ENCODE measurements at places on chromosomes 6 and 20.

- DNase-seq, result no peak
These were observed 1686.4 kb downstream of the GRIK2 start for GRCh38 chr6:103079867-103080266.

GRCh38 chr6:37691904-37692806 lies 5.5 kb downstream of the MDGA1 start:
- peak; percentile 76 for DNase-seq

DNA sequence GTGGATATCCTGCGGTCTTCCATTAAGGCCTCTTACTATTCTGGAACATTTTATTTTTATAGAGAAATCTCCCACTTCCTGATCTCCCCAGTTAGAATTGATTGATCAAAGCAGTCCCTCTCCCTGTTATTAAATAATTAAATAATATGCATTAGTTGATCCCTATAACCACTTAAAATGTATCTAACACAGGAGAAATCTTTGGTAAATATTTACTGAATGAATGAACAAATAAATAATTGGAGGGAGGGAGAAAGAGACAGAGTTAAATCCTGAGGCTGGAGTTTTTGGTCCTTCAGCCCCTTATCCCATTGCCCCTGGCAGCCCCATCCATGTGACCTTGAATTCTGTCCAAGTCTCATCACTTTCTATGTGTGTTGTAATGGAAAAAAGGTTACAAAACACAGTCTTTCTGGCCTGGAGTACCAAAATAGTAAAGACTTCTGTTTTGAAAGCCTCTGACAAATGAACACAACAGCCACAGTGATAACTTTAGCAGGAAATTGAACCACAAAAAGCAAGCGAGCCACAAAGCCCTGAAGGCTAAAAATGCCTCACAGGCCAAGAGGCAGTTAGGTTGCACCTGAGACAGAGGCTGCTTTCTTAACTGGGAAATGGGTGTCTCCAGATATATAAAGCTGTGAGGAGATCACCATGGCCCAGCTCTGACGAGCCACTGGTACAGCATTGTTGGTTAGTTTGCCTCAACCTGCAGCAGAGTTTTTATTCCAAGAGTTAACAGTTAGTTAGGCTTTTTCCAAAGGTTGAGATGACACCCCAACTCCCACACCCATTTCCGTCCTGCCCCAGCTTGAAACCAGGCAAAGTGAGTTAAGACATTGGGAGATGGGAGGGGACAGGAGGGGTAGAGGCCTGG lies 11.3 kb downstream of the NT5E start:
- DNase-seq, result no peak

DNA sequence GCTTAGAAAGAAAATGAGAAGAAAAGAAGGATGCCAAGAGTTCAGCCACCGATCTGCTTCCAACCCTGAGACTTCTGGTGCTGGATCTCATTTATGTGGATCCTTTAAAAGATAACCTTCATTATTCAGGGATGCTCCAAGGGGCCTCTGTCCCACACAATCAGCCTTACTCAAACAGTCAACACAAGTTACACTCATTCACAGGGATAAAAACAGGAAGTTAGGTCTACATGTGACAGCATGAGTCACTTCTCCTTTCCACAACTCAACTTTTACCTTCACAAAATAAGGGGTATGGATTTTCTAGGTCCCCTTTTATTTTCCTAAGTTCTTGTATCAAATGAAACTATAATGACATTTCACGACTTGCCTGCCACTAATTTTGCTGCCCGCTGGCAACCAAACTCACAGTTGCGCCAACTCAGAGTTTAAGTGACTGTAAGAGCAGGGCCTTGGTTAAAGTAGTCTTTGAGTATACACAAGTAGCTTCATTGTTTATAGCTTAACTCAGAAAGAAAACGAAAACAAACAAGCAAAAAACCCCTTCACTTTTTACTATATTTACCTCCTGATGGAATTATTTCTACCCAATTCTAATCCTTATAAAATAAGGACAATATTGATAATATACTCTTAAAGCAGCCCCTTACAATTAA lies 278.8 kb upstream of the RUNX2 start:
- no peak for DNase-seq

DNA sequence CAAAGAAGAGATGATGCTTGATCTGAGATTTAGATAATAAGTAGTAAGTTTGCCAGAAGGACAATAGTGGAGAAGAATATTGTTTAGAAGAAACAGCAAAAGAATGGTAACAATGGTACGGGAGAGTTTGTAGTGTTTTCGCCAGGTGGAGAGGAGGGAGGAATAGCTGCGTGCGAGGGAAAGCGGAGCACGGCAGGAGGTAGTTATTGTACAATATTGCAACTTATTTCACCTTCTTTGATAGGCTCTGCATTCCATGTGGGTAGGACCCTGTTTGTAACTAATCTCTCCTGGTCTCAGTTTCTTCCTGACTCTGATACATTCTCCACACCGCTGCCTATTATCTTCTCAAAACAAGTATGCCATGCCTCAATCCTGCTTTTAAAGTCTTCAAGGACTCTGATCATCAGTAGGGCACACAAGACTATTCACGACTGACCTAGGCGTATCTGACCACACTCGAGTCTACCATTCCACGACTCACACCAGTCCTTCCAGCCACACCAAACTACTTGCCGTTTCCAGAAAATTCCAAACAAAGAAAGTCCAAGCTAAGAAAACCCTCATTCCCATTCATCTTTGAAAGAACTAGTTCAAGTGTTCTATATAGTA lies 1.1 kb downstream of the PPIL4 start:
- no peak for DNase-seq

DNA sequence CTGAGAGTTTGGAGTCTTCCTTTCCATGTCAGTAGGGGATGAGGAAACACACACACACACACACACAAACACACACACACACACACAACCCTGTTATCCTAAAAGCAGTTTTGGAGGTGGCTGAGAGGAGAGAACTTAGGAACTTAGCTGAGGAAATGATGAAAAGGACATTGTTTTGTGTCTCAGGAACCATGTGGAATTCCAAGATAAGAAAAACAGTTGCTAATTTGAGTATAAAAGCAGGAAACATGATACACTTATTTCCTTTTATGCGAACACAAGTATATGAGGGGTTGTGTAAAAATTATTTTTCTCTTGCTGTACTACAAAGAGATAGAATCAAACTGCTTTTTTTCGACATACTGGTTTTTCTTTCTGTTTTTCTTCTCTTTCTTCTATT lies at the start of gene MYCT1:
Gene MYCT1, plus strand, starts transcription at position 264 of the 400 bp plus-strand sequence. Its CDS starts 6 bp downstream, at position 270.
- no peak for DNase-seq

GRCh38 chr20:62861726-62862336 lies at the start of gene TCFL5:
TCFL5 (minus strand) TSS chr20:62861822; CDS start chr20:62861670, 152 bp downstream.
- DNase-seq, result peak; percentile 91

- DNase-seq, result no peak
These were observed 257.1 kb downstream of the SOX4 start for GRCh38 chr6:21850691-21851090.

DNA sequence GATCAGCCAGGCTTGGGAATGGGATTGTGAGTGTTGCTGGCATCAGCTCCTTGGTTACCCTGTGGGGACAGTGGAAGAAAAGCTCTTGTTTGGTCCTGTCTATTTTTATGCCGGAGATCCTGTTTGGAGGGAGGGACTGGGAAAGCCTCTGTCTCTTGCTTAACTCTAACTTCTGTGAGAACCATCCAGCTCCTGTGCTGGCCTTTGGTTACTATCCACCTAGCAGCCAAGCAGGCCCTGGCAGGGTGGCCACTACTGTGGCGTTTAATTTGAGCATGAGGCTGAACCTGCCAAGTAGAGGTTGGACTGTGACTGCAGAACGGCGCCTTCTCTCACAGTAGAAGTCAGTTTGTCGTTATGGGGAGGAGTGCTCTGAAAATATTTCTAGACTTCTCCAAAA lies 193.3 kb downstream of the UTRN start:
- DNase-seq, result no peak

- no peak for DNase-seq
These were observed 87.8 kb downstream of the GINS1 start for GRCh38 chr20:25495189-25495824.

DNA sequence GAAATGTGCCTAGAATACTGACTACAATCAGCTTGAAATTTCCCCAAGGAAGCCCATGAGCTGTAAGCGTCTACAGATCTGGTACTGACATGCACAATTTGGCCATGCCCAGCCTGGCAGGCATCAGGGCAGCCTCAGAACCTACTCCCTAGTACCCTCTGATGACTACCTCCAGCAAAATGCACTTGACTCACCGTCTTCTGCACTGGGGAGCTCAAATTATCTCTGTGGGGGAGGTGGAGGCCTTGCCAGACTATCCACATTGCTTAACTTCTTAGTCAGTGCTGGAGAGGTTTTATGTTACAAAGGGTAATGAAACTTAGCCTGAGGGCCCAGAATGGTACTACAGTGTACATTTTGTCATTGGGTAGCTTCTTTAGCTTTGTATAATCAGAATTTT lies 126.0 kb upstream of the ADGRF1 start:
- no peak for DNase-seq

GRCh38 chr6:147903321-147903720 lies 394.8 kb downstream of the SAMD5 start:
- no peak for DNase-seq

- no peak for DNase-seq
These were observed 31.4 kb downstream of the RAMACL start for GRCh38 chr6:166555086-166555485.

GRCh38 chr6:12962529-12962928 lies 246.0 kb downstream of the PHACTR1 start:
- no peak for DNase-seq

GRCh38 chr20:47058236-47058635 lies 163.6 kb downstream of the EYA2 start:
- DNase-seq, result no peak

GRCh38 chr20:9092655-9093054 lies 23.8 kb downstream of the PLCB4 start:
- no peak for DNase-seq

DNA sequence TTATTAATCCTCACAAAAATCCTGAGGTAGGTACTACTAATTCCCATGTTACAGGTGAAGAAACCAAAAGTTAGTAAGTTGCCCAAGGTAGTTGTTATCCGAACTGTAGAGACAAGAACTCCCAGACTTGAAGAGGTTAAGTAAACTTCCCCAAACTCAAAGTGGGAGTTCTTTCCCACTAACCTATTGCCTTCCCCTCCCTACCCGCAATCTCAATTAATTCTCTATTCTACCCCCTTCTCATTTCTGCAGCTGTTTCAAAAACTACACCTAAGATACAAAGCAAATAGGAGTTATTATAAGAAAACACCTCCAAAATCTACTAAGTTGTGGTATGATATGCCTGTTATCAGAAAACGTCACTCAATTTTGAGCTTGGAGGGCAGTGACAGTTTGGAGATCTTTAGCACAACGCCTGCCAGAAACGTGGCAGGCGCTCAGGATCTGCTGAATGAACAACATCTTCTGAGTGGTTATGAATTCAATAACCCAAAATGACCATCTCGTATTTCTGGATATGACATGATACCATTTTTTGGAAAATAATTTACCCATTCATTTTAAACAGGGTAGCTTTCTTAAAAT lies 7.1 kb downstream of the CSNK2A1 start:
- no peak for DNase-seq

DNA sequence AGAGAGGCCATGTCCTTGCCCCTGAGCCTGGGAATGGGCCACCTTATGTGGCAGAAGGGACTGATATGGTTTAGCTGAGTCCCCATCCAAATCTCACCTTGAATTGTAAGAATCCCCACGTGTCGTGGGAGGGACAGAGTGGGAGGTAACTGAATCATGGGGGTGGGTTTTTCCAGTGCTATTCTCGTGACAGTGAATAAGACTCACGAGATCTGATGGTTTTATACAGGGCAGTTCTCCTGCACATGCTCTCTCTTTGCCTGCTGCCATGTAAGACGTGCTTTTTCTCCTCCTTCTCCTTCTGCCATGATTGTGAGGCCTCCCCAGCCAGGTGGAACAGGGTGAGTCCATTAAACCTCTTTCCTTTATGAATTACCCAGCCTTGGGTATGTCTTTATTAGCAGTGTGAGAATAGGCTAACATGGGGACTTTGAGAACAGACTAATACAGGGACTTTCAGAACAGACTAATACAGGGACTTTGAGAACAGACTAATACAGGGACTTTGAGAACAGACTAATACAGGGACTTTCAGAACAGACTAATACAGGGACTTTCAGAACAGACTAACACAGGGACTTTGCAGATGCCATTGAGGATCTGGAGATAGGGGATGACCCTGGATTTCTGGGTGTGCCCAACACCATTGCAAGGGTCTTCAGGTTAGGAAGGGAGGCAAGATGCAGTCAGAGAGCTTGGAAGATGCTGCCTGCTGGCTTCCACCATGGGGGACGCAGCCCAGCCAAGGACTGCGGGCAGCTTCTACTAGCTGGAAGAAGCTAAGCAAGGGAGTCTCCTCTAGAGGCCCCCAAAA lies 86.9 kb downstream of the RAMACL start:
- DNase-seq, result no peak

DNA sequence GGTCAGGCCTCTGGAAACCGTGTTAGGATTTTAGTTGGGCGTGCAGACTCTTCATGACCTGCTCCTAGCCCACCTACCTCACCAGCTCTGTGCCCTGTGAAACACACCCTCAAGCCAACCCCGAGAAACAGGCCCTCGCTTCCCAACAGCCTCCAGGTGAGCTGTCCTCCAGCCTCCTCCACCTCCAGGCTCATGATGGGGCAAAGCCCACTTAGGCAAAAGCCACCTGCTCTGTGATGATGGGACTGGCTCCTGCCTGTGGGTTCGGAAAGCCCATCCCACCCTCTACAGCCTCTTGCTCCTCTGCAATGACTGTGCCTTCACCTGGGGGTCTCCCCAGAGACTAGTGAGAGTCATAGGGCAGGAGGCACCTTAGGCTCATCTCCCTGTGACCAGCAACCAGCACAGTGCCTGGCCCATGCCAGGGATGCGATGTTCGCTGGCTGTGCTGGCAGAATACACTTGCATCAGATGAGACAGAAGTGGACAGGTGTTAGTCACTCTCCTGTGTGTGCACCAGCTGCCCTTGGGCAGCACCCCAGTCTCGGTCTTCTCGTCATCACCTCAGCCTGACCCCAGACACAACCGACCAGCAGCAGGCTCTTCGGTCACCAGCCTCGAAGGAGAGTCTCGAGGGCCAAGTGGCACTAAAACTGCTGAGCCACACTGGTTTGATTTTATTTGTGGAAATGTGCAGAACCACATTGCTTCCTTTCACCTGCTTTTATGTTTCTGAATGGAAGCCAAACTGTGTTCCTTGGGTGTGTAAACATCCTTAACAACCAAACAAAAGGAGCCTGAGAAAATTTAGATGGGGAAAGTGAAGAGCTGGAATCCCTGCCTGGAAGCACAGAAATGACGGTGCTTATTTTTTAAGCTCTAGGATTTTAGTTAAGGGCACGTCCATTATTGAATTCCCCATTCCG lies 10.7 kb downstream of the PXDC1 start:
- DNase-seq, result no peak

DNA sequence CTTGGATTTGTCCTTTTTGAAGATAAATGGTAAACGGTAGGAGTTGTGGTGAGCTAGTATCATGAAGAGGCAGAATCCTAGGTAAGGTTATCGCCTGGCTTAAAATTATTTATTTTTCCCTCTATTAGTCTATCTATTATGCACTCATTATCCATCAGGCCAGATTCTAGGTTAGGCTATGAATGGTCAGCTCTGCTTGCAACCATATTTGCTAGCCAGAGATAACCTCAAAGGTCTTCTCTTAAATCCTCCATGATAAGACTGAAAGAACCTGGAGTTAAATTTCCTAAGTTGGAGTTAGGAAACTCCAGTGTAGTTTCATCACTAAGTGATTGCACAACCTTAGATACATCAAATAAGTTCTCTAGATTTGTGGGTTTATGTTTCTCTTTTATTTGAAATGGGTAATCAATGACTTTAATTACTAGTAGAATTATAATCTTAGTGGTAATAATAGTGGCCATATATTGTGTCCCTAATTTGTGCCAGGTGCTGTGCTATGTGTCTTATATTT lies 302.1 kb upstream of the RUNX2 start:
- no peak for DNase-seq

GRCh38 chr20:54221353-54221752 lies 13.5 kb downstream of the PFDN4 start:
- DNase-seq, result no peak
